Iris pigment epithelial cell (primary cell): ENCODE measurements at places on chromosomes 5 and 9.
A peak's percentile ranks its signal among the peaks of the same experiment; 100 is the strongest.

- DNase-seq = peak; percentile 80
Observed at GRCh38 chr9:35035851-35036701, 36.3 kb downstream of the VCP start.

DNA sequence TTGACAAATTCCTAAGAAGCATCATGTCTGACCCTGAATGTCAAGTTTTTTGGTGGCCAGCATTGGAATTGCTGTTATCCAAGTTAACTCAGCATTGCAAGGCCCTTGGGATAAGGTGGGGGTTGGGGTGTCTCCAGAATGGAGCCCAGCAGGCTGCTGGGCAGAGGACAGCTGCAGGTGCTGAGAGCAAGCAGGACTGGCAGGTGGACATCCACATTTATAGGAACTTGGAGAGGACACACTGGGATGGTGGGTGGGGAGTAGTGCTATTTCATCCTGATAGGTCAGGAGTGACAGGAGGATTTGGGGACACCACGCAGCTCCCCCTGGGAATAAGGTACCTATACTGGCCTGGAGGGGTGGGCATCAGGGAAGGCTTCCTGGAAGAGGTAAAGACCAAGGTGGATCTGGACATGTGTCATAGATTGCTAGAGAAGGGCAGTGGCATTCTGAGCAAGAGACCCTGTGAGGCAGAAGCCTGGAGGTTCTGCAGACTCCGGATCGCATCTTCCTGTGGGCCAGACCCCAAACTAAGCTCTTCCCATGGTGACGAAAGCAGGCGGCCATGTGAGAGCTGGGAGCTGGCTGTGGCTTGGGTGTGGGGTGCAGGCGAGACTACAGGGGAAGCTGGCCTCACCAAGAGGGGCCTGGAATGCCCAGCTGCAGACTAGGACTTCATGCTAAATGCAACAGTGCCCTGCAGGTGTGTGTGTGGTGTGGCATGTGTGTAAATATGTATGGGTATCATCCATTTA, 148.1 kb downstream of the RGS3 start:
- no peak for DNase-seq

DNA sequence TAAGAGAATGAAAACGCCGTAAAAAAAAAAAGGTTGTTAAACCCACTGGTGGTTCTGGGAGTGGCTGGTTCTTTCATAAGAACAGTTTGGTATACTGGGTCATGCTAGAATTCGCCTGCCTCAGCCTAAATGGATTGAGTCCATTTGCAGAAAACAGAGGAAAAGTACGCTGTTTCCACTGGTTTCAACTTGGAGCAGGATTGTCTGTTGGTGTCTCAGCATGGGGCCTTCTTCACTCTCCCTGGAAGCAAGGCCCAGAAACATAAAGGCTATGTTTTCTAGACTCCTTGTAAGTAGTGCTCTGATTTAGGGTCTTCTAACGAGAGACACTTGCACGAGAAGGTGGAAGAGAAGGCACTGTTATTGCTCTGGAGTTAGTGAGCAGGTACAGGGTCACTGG, 116.9 kb upstream of the MTAP start:
- DNase-seq = no peak

DNA sequence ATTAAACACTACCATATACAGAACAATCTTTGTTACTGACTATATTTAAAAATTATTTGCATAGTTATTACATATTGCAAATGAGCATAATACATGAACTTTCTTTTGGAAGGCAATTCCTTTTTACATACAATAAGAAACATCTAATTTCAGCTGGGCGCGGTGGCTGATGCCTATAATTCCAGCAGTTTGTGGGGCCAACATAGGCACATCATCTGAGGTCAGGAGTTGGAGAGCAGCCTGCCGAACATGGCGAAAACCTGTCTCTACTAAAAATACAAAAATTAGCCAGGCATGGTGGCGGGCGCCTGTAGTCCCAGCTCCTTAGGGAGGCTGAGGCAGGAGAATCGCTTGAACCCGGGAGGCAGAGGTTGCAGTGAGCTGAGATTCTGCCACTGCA, 36.4 kb upstream of the SIMC1 start:
- no peak for DNase-seq

DNA sequence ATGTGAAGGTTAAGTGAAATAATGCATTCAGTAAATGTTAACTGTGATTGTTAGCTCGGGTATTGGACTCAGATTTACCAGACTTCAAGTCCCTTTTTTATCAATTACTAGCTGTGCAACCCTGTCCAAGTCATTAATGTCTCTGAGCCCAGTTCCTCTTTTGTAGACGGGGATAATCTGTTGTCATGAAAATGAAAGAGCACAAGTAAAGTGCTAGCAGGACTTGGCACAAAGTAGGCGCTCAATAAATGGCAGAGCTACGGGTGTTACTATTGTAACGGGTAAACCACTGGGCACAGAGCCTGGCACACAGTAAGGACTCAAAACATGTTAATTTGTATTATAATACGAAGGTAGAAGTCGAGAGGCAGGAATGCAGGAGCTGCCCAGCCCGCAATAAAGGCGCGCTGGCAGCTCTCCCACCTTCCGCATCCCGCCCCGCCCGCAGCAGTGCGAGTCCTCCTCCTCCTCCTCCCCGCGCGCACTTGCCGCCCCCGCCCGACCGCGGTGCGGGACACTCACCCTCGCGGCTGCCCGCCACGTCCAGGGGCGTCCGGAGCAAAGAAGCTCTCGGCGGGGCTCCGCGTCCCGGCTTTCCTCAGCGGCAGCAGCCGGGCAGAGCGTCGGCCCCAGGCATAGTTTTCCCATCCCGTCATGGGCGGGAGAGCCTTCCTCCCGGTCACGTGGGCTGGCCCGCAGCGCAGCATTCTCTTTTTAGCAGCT, at the start of gene C1QTNF2:
TSS of gene C1QTNF2 (minus strand) at position 637 of the 723 bp plus-strand sequence. CDS start 15,615 bp downstream, outside the sequence.
- peak; percentile 64 for DNase-seq

DNA sequence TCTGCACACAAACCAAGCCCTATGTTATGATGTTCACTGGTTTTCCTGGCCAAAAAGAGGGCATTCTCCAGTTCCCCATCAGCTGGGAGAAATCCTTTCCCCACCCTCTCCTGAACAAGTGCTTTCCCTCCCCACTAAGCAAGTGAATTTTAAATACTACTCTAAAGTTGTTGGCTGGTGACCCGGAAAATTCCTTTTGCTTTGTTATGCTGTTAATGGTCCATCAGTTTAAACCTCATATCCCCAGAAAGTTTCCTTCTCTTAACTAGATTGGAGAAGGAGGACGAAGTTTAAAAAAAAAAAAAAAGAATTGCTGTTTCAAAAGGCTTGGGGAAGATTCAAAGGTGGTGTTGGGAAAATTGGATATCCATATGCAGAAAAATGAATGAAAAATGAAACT, 21.9 kb upstream of the SPRY4 start:
- no peak for DNase-seq

DNA sequence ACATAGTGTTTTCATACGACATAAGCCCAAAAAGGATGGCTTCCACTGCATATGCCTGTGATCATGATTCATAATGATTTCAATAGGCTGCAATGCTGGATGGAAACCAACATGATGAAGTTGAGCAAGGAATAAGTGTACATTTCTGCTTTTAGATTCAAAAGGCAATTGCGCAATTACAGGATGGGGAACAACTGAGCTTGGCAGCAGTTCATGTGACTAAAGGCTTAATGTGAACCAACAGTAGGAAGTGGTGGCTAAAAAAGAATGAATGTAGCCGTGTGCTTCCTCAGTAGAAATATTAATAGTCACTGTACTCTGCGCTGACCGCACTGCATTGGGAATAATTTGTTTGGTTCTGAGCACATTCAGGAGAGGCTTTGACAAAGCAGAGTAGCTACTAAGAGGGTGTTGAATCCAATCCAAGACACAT, 51.2 kb downstream of the SLC1A3 start:
- DNase-seq = peak; percentile 99

DNA sequence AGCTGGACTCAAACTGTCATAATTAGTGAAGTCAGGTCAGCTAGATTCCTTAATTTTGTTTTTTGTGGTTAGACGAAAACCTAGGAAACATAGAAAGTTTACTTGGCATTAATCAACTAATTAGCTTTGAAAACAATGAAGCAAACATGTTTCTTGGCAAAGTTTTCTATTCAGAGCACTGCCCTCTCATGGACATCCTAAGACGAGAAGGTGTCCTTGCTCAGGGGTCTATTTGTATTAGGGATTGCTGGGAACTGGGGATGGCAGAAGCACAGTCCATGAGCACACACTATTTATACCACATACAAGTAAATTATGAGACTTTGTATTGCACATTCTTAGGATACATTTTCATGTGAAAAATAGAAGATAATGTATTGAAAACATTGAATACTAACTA, 49.7 kb downstream of the POC5 start:
- DNase-seq = no peak

DNA sequence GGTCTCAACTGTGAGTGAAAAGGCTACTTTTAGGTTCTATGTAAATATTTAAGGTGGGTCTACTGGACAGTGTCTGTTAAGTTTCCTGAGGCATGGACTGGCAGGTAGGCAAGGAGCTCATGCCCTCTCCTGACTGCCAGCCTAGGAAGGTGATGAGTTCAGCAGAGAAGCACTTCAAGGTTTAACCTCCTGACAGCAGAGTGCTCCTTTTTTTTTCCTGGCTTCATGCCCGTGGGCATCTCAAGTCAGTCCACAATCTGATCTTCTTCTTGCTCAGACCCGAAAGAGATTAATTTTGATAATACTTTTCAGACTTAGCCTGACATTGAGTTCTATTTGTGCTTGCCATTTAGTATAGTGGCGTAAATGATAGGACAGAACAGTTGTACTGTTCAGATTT, 241.9 kb upstream of the NREP start:
- peak; percentile 45 for DNase-seq

- no peak for DNase-seq
Observed at GRCh38 chr5:124103671-124104070, 591.7 kb downstream of the CSNK1G3 start.

DNA sequence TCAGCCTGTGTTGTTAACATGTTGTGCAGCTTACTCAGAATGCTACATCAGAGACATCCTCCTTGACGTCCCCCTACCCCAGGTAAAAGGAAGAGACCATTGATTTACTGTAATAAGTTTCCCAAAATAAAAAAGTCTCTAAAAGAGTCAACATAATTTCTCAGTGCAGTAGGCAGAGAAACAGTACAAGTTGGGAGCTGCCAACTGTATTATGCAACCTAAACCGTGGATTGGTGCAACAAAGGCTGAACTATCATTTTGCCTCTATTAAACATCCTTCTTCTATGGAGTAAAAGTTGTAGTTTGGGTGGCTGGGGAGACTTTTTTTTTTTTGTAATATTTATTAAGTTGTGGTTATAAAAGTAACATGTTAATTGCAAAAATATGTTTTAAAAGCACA, 208.0 kb downstream of the NR3C1 start:
- peak; percentile 56 for DNase-seq

- peak; percentile 45 for DNase-seq
Observed at GRCh38 chr9:34413231-34413852, 36.6 kb upstream of the MYORG start.

DNA sequence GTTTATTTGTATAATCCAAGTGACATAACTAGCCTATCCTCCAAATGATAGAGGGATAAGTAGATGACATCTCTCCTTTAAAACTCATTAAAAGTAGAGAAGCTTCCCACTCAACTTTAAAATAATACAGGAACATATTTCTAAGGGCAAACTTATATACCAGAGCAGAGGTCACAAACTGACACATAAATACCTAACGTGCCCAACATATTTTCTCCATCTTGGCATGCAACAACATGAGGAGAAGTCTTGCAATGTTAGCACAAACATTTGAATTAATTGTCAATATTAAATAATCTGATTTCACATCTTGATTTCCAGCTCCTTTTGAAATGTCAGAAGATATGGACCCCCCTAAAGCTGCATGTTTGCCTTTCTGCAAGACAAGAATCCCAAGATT, 335.0 kb downstream of the DEPDC1B start:
- peak; percentile 5 for DNase-seq

GRCh38 chr5:31861601-31862000, 222.7 kb downstream of the PDZD2 start:
- no peak for DNase-seq

- DNase-seq = no peak
Observed at GRCh38 chr9:128249558-128249907, 26.3 kb downstream of the GOLGA2 start.

DNA sequence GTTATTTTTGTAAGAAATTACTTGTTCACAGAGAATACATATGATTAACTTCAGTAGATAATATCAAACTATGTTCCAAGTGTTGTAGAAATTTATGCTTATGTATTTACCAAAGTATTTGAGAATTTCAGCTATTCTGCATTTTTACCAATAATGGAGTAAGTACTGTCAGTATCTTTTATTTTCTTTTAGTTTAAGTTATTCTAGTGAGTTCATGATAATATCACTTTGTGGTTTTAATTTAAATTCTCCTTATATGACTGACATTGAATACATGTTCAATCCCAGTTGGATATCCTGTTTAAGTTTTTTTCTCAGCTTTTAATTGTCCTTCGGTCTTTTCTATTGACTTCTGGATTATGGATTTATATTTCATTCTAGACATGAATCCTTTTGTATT, 1024.6 kb downstream of the EFNA5 start:
- no peak for DNase-seq

GRCh38 chr9:137575364-137575715, 3.4 kb downstream of the DPH7 start:
- DNase-seq = peak; percentile 29

GRCh38 chr9:121634329-121635261, 16.8 kb upstream of the DAB2IP start:
- DNase-seq = no peak

DNA sequence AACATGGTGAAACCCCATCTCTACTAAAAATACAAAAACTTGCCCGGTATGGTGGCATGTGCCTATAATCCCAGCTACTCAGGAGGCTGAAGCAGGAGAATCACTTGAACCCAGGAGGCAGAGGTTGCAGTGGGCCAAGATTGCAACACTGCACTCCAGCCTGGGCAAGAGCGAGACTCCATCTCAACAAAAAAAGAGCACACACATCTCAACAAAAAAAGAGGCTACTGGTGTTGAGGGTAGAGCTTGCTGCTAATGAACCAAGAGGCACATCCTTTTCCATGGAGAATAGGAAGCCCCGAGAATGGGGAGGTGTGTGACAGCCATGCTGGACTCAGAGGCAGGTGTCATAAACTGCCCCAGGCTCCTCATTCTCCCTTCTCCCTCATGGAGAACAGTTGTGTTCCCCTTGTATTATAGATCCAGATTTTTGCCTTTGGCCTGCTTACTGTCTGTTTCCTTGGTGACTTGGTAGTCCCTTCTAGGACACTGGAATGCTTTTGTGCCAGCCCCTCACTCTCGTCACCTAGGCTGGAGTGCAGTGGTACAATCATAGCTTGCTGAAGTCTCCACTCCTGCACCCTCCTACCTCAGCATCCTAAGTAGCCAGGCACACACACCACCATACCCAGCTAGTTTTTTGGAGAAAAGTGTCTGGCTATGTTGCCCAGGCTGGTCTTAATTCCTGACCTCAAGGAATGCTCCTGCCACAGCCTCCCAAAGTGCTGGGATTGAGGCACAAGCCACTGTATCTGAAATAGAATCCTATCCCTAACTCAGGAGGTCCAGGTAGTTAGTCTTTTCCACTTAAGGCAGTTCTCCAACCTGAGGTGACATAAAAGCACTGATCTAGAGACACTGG, 5.1 kb downstream of the RPL12 start:
- DNase-seq = no peak

- DNase-seq = peak; percentile 39
Observed at GRCh38 chr5:172603251-172603806, 37.7 kb upstream of the NEURL1B start.

- no peak for DNase-seq
Observed at GRCh38 chr9:78491402-78491801, 194.5 kb downstream of the PSAT1 start.
